ENCODE measurements at places on chromosomes 1 and 21. TPM values are rescaled to one million over a fixed set of nuclear protein-coding genes. Genes with fewer than 3 reads are reported as not detected.

- no peak for DNase-seq
Measured at GRCh38 chr1:219518168-219518906, 94.6 kb downstream of the ZC3H11B start.

- peak; percentile 57 for DNase-seq
Measured at GRCh38 chr1:46533179-46533864, 18.1 kb downstream of the KNCN start.

DNA sequence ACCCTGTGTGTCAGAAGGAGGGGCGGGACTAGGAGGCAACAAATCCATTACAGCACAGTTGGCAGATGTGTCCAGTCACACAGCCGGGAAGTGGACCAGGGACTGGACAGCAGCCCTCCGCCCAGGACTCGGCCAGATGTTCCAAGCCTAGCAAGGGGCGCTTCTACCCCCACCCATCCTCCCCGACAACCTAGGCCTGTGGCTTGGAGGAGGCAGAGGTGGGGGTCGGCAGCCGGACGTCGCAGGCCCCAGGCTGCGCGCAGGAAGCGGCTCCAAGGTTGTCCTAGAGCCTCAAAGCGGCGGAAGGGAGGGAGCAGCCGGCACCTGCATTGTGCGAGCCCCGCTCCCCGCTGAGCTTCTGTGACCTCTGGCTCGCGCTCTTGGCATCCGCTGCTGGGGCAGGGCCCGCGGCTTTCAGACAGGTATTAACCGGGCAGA, 20.6 kb upstream of the MYCL start:
- no peak for DNase-seq

TPTE gene
- not detected for polyA plus RNA-seq

- DNase-seq = no peak
Measured at GRCh38 chr1:113178106-113178505, 105.1 kb downstream of the LRIG2 start.

GRCh38 chr1:89381618-89382017, 17.8 kb downstream of the GBP6 start:
- no peak for DNase-seq

CR1 gene
- polyA plus RNA-seq = 8.9 TPM

- no peak for DNase-seq
Measured at GRCh38 chr1:228987736-228988506, 252.6 kb downstream of the RHOU start.

DNA sequence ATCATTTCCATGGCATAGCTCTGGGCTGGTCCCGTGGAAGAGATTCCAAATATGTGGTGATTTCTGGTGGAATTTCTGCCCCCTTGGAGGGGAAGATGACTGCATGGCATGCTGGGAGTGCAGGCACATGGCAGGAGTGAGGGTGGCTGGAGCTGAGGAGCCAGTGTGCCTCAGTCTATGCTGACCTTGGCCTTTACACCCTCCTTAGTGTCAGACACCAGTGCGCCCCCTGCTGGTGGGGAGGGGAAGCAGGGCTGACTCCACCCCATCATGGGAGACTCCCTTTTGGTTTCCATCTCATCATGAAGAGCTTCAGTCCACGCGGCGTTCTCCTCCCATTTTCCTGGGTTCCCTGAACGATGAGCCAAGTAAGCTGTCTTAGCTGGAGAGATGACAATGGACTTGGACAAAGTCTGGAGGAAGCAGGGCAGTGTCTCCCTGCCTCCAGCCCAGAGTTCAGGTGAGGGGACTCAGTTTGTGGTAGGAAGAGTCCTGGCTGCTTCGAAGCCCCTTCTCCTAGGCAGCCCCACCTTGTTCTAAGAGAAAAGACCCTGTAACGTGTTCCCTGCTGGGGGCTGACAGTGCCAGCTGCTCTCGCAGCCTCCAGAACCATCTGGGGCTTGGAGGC, 10.3 kb downstream of the ALX3 start:
- DNase-seq = peak; percentile 79

- no peak for DNase-seq
Measured at GRCh38 chr1:221795380-221795779, 53.5 kb upstream of the DUSP10 start.

DNA sequence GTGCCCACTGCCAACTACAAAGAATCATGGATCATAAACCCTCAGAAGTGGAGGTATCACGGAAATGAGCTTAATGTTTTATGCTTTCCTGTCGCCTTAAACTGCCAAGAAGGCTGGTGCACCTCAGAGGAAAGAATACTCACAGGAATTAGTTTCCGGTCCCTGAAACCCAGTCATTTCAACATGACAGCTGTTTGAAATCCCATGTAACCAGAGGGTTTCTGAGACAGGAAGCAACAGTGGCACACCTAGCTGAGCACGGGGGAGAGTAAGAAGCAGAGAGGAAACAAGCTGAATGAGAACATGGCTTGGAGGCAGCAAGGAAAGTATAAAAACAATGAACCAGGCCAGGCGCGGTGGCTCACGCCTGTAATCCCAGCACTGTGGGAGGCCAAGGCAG, 3.9 kb downstream of the JAK1 start:
- peak; percentile 38 for DNase-seq

DIRAS3 gene
- not detected for polyA plus RNA-seq

TP73 gene
- 0.15 TPM for polyA plus RNA-seq

DNA sequence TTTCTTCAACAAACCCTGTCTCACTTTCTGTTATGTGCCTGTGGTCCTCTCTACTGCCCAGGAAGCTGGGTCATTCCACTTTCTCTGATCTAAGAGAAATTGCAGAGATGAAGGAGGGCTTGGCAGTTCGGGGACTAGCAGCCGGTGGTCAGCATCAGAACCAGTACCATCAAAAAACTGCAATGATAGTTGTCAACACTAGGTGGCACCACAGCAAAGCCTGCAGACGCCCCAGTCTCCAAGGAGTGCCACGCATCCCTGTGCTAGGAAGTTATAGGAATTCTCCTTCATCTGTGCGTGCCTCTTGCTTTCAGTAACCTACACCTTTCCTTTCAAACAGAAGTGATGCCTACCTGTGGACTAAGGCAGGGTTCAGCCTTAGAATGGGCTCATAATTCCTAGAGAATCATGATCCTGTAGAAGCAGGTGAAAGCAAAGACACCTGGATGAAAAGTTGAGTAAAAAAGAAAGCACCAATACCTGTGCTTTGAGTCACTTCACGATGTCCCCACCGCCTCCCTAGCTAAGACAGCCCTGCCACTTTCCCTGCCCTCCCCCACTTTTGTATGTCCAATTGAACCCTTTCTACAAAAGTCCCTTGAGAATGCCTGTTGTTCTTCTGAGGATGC, 129.2 kb downstream of the ADAMTS1 start:
- peak; percentile 5 for DNase-seq

IL12RB2 gene
- 0.47 TPM for polyA plus RNA-seq

KANK4 gene
- not detected for polyA plus RNA-seq

GRCh38 chr1:217881131-217881543, 250.0 kb downstream of the SPATA17 start:
- DNase-seq = no peak

TRIM67 gene
- polyA plus RNA-seq = not detected

MATN1 gene
- polyA plus RNA-seq = not detected

TCHH gene
- not detected for polyA plus RNA-seq

GPR61 gene
- not detected for polyA plus RNA-seq

- DNase-seq = no peak
Measured at GRCh38 chr1:22271847-22272801, 129.2 kb upstream of the WNT4 start.

FAM110D gene
- not detected for polyA plus RNA-seq

LRIF1 gene
- 24.4 TPM for polyA plus RNA-seq

- DNase-seq = no peak
Measured at GRCh38 chr1:75787524-75787923, 1.5 kb downstream of the RABGGTB start.

DNA sequence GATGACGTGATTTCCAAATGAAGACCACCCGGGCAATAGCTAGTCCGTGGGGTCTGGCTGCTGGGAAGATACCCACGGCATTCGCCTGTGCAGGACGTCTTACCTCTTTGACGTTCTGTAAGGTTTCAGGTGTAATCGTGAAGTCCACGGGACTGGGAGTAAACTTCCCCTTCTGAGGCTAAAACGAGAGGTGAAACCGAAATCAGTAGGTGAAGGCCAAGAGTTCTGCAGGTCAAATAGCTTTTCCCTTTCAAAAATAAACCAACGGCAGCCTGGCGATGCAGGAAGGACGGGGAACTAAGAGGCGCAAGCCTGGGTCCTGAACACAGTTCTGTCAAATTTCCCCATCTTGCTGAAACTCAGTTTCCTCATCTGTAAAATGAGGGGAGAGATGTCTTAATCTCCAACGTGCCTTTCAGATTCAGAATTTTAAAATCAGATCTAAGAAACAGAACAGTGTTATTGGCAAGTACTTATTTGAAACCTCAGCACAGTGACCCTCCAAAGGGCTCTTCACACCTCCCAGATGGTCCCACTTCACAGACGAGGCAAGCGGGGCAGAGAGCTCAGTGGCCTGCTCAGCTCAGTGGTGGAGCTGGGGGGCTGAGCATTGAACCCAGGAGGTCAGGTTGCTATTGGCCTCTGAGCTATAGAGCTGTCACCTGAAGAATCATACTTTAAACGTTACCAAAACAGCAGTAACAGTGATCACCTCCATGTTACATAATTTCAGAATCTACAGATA, 34.7 kb downstream of the VPS26C start:
- no peak for DNase-seq

All from naive thymus-derived CD4-positive, alpha-beta T cell (primary cell).